ENCODE measurements at places on chromosomes 4 and X.
A peak's percentile ranks its signal among the peaks of the same experiment; 100 is the strongest.

- DNase-seq = no peak
Measured at GRCh38 chrX:48043056-48043455, 28.4 kb downstream of the ZNF630 start.

DNA sequence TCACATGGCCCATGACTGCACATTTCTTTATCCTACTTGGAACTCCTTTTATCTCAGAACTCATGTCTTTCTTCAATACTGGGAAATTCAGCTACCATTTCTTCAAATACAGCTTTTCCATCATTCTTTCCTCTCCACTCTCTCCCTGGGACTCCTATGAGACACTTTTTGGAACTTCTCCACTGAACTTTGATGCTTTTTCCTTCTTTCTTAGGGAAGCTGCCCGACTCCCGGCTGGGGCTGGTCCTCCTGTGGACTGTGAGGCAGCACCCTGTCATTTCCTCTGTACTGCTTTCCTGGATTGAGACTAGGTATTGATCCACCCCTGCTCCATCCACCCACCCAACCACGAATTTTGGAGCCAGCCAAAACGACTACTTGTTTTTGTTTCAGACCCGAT is 40.0 kb downstream of the ZFYVE28 start:
- DNase-seq = no peak

- no peak for DNase-seq
Measured at GRCh38 chr4:168057412-168057811, 34.9 kb upstream of the ANXA10 start.

DNA sequence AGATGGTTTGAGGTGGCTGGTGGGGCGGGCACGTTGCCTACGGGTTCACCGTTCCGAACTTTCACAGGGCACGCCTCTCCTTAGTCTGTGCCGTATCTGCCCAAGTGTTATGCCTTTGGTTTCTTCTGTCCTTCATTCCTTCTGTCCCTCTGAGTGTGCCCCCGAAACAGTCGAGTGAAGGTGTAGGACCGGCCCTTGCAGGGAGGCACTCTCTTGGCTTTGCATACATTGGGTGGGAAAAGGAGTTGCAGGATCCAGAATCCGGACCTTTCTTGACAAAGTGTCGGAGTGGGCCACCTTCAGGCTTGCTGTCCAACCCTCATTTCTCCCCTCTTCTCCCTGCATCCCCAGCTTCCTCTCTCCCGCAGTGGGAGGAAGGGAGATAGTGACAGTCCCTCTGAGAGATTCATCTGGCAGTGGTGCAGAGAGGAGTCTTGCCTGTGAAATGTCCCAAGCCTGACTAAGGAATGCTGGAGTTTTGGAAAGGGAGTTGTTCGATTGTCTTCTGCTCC is 569 bp downstream of the ARFIP1 start:
- no peak for DNase-seq

DNA sequence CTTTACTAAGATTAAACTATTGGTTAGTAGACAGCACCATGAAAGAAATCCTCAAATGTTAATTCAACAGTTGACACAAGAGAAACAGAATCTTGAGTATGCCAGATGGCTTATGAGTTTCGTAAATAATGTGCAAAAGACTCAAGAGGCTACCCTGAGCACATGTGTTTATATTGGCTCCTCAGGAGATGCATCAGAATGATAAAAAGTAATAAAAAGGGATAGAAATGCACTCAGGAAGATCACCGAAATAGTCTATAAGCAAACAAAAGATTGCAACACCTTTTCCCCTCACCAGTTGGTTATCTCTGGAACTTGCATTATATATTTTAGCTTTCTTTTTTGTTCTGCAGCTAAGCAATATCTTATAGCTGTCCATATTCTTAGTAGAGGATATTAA is 84.4 kb downstream of the SCFD2 start:
- no peak for DNase-seq

- DNase-seq = no peak
Measured at GRCh38 chr4:168696826-168697225, 200.0 kb downstream of the PALLD start.

DNA sequence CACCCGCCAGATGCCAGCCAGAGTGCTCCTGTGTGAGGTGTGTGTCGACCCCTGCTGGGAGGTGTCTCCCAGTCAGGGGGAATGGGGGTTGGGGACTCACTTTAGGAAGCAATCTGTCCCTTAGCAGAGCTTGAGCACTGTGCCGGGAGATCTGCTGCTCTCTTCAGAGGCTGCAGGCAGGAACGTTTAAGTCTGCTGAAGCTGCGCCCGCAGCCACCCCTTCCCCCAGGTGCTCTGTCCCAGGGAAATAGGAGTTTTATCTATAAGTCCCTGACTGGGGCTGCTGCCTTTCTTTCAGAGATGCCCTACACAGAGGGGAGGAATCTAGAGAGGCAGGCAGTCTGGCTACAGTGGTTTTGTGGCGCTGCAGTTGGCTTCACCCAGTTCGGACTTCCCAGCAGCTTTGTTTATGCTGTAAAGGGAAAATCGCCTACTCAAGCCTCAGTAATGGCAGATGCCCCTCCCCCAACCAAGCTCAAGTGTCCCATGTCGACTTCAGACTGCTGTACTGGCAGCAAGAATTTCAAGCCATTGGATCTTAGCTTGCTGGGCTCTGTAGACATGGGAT is 80.8 kb downstream of the CCSER1 start:
- no peak for DNase-seq

- no peak for DNase-seq
Measured at GRCh38 chrX:13380211-13380610, 60.4 kb upstream of the ATXN3L start.

- no peak for DNase-seq
Measured at GRCh38 chr4:94304365-94304971, 38.2 kb downstream of the HPGDS start.

DNA sequence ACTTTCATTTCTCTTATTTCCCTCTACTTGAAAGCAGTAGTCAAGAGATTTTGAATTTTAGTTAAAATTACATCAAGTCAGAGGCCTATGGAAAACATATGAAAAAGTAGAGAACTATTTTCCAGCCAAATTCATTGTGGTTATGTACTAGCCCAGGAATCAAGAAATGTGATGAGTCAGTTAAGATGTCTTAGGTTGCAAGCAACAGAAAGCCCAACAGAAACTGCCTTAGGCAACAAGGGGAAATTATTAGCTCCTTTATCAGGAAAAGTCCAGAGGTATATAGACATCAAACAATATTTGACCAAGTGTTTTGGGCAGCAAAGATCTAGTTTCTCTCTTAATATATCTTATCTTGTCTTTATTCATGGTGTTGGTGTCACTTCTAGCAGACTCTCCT is 37.8 kb upstream of the FRMD7 start:
- DNase-seq = no peak

GRCh38 chrX:136220951-136221350 is 30.2 kb downstream of the MAP7D3 start:
- DNase-seq = no peak

DNA sequence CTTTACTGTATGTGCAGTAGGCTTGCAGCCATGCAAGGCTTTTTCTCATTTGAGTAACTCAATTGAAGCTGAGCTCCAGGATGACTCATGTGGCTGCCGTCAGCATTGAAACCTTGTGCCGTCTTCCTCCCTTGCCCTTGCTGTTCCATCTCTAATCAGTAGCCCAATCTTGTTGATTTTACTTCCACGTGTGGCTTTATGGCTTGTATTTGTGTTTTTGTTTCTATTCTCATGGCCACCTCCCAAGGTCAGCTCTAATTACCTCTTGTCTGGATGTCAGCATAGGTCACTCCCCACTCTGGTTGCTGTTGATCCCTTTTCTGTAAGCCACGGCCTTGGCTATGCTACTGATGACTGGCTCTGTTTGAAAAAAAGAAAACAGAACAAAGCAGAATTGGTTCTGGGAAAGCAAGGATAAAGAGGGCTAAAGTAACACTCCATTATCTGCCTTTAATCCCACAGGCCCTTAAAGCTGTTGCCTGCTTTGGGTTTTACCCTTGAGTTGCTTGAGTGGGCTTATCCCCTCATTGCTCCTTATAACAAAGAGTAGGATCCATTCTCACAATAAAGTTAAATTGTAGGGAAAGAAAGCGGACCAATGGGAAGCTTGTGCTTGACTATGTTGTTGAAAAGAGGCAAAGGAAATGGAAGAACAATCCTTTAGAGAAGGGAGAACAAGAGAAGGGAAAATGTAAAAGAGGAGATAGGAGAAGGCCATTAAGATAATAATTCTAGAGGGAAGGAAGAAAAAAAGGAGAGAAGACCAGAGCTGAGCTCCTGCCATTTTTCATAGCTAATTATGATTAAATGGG is 173.9 kb upstream of the PGRMC2 start:
- no peak for DNase-seq

DNA sequence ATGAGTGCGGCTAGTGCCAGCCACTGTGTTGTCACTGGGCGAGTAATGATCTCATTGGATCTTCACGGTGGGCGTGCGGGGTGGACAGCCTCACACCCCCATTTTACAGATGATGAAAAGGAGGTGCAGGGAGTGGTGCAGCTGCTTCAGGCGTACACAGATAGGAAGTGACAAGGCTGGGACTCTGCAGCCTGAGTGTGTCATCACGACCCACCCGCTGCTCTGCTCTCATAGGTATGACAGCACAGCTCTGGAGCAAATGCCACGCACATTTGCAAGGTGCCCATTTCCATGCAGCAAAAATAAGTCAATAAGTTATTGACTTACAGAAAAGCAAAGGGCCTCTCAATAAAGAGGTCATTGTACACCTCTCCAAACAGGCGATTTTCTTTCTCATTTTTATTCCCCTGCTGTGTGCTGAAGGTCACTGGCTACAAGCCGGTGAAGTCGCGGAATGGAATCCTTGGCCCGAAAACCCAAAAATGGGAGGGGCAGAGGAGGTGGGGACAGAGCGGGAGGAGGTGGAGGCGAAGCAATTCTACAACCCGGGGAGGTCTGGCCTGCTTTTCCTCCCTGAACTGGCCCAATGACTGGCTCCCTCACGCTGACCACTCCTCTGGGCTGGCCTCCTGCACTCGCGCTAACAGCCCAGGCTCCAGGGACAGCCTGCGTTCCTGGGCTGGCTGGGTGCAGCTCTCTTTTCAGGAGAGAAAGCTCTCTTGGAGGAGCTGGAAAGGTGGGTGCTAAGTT is at the start of gene SOD3:
SOD3 (plus strand) TSS at position 658 of the 750 bp plus-strand sequence. CDS start 3,949 bp downstream, outside the sequence.
- DNase-seq = peak; percentile 49

DNA sequence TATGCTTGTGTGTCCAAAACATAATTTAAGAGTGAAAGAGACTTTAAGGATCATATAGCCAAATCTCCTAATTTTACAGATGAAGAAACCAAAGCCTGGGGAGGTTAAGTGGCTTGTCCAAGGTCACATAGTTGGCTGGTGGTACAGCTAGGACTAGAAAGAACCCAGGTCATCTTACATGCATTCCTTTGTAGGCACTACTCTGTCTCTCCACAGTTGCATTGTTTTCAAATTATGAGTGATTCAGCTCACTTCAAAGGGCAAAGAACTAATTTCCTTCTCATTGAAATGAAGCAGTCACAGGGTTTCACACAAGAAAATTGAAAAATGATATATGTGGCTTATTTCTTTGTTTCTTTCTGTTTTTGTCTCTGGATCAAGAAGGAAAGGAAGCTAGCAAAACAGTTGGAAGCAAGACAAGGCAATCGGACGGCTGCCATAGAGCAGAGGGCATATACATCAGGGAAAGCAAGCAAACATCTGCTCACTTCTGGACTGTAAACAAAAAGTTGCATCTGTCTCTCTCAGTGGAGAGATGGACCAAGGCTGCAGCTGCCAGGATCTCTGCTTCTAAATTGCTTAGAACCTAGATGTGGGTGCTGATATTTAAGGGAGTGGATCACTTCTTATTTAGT is 107.5 kb upstream of the AMOT start:
- no peak for DNase-seq

- DNase-seq = no peak
Measured at GRCh38 chr4:94765174-94765573, 7.4 kb downstream of the BMPR1B start.

GRCh38 chr4:94459462-94460161 is 7.9 kb downstream of the PDLIM5 start:
- DNase-seq = no peak

DNA sequence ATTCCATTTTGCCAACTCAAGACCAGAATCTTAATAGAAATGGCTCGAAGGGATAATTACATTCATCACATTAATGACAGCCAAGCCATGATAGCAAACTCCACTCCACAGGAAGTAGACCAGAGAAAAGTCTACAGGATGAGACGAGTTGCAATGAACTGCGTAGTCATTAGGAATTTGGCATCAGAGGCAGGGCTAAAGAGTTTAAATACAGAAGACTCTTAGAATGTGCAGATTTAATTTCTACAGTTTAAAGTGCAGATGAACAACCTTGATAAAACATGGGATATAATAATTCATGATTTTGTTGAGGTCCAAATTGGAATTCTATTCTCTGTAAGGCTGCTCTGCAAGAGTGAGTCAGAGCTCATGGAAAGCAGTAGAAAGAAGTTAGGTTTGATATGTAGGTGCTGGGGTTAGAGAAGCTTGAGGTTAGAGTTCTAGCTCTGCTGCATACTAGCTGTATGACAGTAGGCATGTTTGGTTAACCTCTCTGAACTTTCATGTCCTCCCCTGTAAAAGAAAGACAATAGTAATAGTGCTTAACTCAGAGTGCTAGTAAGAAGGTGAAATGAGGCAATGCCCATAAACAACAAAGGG is 32.2 kb downstream of the LNX1 start:
- no peak for DNase-seq

- DNase-seq = no peak
Measured at GRCh38 chr4:17170131-17170530, 271.7 kb upstream of the LDB2 start.

DNA sequence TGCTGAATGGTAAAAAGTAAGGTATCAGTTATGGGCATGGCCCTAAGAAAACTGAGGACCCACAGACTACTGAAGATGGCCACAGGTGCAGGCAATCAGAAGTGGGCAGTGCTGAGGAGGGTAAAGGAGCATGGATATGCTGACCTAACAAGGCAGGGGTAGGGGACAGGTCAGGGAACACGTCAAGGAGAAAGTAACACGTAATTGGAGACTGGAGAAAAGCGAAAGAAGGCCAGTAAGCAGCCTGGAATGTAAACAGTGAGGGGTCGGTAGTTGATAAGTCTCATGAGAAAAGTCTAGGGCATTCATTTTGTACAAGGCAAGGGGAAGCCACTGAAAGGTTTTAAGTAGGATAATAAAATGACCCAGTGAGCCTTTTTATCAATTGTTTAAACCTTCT is 153.3 kb downstream of the PRDM5 start:
- no peak for DNase-seq

- no peak for DNase-seq
Measured at GRCh38 chr4:159444678-159445077, 341.8 kb downstream of the RAPGEF2 start.

GRCh38 chr4:8836664-8837171 is 34.9 kb downstream of the HMX1 start:
- DNase-seq = peak; percentile 50

- DNase-seq = no peak
Measured at GRCh38 chr4:139524062-139524631, 31.9 kb downstream of the SETD7 start.

All from posterior cingulate gyrus (tissue), 11 donors.